NCI-H82 (cell line): ENCODE measurements at places on chromosomes 6 and 20.

DNA sequence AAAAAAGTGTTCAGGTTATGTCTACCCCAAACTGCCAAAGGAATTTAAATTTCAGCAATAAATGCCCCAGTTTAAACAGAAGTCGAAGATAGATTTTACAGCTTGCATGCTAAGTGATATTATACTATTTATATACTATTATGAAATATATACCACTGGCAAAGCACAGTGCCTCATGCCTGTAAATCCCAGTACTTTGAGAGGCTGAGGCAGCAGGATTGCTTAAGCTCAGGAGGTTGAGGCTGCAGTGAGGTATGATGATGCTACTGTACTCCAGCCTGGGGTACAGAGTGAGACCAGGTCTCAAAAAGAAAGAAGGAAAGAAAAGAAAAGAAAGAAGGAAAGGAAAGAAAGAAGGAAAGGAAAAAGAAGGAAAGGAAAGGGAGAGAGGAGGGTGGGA lies 102.1 kb downstream of the MTFR2 start:
- no peak for DNase-seq

- peak; percentile 25 for DNase-seq
These were observed 18.0 kb downstream of the C6orf52 start for GRCh38 chr6:10676403-10676802.

GRCh38 chr6:10403385-10404106 lies 11.3 kb downstream of the TFAP2A start:
- DNase-seq = peak; percentile 26

DNA sequence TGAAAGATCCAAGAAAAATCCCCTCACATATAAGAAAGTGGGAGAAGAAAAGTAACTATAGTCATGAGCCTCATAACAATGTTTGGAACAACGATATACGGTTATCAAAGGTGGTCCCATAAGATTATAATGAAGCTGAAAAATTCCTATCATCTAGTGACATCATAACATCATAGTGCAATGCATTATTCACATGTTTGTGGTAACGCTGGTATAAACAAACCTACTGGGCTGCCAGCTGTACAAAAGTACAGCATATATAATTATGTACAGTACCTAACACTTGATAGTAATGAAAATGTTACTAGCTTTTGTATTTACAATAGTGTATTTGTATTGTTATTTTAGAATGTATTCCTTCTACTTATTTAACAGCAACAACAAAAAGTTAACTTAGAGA lies 240.7 kb downstream of the RNGTT start:
- no peak for DNase-seq

DNA sequence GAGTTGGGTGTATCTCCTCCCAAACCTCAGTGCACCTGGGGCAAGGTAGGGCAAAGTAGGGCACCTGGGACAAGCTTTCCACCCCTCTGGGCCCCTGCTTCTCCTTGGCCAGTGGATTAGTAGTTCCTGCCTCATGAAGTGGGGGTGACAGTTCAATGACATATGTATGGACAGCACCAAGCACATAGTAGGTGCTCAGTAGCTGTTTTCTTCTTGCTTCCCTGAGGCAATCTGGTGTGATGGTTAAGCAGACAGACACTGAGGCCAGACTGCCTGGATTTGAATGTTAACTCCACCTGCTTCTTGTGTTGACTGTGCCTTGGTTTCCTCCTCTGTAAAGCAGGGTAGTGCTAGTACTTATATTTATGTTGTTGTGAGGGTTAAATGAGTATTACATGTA lies 25.8 kb downstream of the EPB41L1 start:
- no peak for DNase-seq

GRCh38 chr6:32076321-32076809 lies 32.8 kb downstream of the TNXB start:
- no peak for DNase-seq

DNA sequence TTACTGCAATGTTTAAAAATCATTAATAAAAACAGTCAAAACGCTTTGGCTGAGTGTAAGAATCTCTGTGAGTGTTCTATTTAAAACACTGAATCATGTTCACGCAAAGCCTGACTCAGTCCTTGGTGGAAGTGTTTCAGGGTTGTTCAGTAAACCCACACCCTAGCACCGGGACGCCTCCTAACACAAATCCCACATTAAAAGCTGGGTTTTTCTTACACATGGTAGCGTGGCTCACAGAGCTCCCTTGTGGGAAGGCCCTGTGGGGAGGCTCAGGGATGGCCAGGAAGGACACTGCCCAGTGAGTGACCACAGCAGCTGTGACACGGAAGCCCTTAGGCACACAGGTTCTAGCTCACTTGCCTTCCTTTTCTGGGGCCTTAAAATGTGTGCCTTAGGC lies 80.2 kb downstream of the GMPR start:
- DNase-seq = no peak
